ENCODE measurements at places on chromosomes 5 and 9. TPM values are rescaled to one million over a fixed set of nuclear protein-coding genes. Genes with fewer than 3 reads are reported as not detected.

DNA sequence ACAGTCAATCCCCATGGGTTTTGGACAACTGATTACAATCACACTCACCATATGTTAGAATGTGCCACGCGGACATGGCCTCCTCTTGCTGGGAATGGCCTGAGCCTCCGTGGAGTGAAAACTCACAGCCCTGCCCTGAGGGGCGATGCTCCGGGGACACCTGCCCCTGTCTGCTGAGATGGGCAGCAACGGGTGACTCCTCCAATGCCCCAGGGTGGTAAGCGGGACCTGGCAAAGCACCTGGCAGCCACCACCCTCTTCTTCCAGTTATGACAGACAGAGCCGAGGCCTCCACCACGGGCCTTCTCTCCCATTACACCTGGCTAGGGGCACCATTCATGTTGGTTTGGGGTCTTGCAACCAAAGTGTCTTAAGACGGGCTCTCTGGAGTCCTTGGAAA, 94.9 kb upstream of the COL5A1 start:
- no peaks in the 10 kb centered on the region for H3K4me1 ChIP-seq
- H3K27ac ChIP-seq = no peak overlapping the region
- no peak for DNase-seq
- H3K36me3 ChIP-seq = no peaks in the 10 kb centered on the region
- H3K4me3 ChIP-seq = no peak overlapping the region

GRCh38 chr5:67799732-67800234, 415.8 kb upstream of the PIK3R1 start:
- H3K4me1 ChIP-seq = no peaks in the 10 kb centered on the region
- H3K36me3 ChIP-seq = no peaks in the 10 kb centered on the region
- no peak overlapping the region for H3K4me3 ChIP-seq
- no peaks in the 10 kb centered on the region for H3K27me3 ChIP-seq
- no peak for DNase-seq
- H3K27ac ChIP-seq = no peak overlapping the region

The MYOT gene
- not detected for total RNA-seq

The NUTM2G gene
- total RNA-seq = not detected

GRCh38 chr5:35857606-35858205, 1.0 kb downstream of the IL7R start:
- DNase-seq = no peak
- peak overlapping the region; percentile 83 for H3K4me3 ChIP-seq
- peaks cover 96% of the 10 kb centered on the region for H3K4me1 ChIP-seq
- peaks cover 43% of the 10 kb centered on the region for H3K36me3 ChIP-seq

GRCh38 chr5:167709625-167710024, 581.8 kb upstream of the WWC1 start:
- DNase-seq = no peak
- H3K4me3 ChIP-seq = no peak overlapping the region
- H3K27ac ChIP-seq = no peak overlapping the region

The PCDHA7 gene
- total RNA-seq = not detected

- no peaks in the 10 kb centered on the region for H3K27me3 ChIP-seq
- H3K36me3 ChIP-seq = peaks cover 69% of the 10 kb centered on the region
- peaks cover 93% of the 10 kb centered on the region for H3K4me1 ChIP-seq
- H3K27ac ChIP-seq = peak overlapping the region; percentile 98
- peak overlapping the region; percentile 73 for H3K4me3 ChIP-seq
- DNase-seq = no peak
These were observed 30.7 kb downstream of the SEMA4D start for GRCh38 chr9:89467278-89467625.

The SPINK13 gene
- not detected for total RNA-seq

The PCDHA9 gene
- not detected for total RNA-seq

- no peaks in the 10 kb centered on the region for H3K36me3 ChIP-seq
- no peak for DNase-seq
- H3K27ac ChIP-seq = no peak overlapping the region
These were observed 613.0 kb upstream of the WWC1 start for GRCh38 chr5:167678481-167678880.

- peaks cover 14% of the 10 kb centered on the region for H3K27me3 ChIP-seq
- no peaks in the 10 kb centered on the region for H3K4me1 ChIP-seq
- no peak for DNase-seq
- no peak overlapping the region for H3K27ac ChIP-seq
These were observed 14.3 kb downstream of the CEL start for GRCh38 chr9:133075925-133076630.

All from activated T-helper 1 cell treated with anti-CD3 and anti-CD28 coated beads, Interleukin-12 subunit alpha, Interleukin-12 subunit beta, Interleukin-2, Interleukin-4 antibody, amounts not matched to agents 30 ng/mL and 10 ng/mL and 1 ng/mL, durations not matched to agents 14 hours and 24 hours and 36 hours (primary cell).